Right forelimb (tissue), 1 donor: ENCODE measurements at places on chromosomes 7 and 10.

DNA sequence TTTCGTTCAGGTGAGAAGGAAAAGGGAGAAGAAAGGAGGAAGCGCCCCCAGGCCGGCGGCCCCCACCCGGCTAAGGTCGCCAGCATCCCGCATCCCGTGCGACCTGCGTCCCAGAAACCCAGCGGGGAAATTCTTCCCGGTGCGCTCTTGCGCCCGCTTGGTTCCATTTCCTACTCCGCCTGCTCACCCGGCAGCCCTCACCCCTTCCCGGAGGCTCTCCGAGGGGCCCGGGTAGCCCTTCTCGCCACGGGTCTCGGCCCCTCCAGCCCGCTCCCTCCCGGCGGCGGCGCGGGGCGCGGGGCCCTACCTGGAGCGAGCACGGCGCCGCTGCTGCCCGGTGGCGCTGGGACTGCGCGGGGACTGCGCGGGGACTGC, at the start of gene PRKCQ:
Gene PRKCQ (minus strand): TSS at position 373 of the 375 bp plus-strand sequence. CDS start 65,141 bp downstream, outside the sequence.
- DNase-seq = no peak

DNA sequence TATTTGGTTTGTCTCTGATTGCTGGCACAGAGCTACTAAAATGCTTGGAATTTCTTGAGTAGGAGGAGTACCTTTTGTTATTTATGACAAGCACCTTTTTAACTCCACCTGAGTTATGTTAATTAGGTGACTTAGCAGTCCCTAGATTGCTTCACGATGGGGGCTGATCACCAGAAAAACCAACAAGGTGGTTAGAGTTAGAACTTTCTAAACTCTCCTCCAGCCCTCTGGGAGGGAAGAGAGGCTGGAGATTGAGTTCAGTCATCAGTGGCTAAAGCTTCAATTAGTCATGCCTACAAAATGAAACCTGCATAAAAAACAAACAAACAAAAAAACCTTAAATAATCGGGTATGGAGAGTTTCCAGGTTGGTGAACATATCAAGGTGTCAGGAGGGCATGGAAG, 23.6 kb upstream of the ING3 start:
- DNase-seq = no peak

- DNase-seq = no peak
Measured at GRCh38 chr7:149598721-149599308, 101.2 kb upstream of the ZNF746 start.

DNA sequence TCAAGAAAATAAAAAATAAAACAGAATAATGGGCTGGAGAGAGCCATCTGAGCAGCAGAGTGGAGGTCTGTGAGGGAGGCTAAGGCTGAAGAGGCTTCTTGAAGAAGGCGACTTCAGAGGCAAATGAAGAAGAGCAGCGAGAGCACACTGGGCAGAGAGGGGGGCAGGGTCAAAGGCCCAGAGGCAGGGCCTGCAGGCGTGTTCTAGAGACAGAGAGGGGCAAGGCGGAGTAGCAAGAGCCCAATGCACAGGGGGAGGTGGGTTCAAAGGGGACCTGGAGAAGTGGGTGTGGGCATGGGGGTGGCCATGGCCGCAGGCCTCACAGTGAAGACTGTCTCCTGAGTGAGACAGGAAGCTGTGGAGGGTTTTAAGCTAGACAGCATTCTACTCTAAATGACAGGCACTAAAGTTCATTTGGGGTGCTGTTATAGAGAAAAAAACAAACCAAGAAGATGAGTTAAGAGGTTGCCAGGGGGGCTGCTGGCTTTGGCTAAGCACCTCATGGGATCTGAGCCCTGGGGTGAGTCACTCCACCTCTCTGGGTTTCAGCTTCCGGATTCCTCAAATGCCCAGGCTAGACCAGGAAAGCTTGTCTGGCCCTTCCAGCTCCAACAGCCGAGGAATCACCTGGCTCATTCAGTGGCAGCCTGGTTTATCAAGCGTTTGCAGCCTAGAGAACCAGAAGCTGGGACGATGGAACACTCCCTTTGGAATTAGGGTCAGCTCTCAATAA, 81.7 kb downstream of the DLG5 start:
- no peak for DNase-seq

GRCh38 chr10:66917104-66917503, 8.7 kb upstream of the LRRTM3 start:
- DNase-seq = no peak

DNA sequence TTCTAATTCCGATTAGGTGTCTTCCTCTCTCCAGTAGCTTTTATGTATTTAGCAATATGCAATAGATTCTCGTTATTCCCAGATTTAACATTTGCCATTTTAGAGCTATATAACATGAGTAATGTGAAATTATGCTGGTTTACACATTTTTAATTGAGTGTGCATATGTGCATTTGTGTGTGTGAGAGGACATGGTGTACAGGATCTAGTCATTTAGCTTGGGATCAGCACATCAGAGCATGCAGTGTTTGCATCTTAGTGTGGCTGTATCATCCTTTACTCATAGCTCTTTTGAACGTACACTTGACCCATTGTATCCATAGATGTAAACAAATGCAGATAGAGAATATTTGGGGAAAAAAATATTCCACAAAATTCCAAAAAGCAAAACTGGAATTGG, 65.9 kb downstream of the DENND11 start:
- DNase-seq = no peak

- DNase-seq = no peak
Measured at GRCh38 chr7:5700391-5700985, 81.0 kb downstream of the RNF216 start.

DNA sequence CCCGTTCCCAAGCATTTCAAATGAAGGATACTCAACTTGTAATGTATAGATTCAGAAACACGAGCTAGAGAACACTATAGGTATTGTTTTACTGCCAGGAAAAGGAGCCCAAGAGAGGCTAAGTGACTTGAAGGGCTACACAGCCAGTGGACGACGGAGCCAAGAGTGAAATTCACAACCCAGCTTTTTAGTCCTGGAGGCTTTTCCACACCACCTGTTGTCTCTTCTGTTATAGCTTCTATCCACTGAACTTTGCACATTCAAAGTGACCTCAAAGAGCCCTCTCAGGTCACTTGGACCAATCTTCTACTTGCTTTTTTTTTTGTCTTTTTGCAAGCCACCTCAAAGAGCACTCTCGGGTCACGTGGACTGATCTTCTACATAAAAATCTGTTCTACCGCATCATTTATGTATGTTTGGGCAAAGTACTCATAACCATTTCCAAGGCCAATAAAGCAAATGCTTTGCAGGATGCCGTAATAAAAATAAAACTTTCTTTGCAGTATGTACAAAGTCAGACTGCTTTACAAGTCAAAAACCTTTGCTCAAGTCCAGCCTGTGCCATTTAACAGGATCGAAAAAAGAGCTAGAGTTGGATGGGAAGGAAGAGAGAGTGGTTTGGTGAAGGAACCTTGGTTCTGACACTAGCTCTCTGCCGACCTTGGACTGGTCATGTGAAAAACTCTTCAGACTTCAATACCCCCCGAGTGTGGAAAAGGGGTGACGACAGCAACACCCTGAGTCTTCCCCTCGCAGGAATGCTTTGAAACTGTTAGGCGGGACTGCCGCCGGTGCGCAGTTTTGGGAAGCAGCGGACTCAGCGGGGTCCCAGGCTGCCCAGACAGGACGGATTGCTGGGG, 821 bp downstream of the SLC35B4 start:
- no peak for DNase-seq

DNA sequence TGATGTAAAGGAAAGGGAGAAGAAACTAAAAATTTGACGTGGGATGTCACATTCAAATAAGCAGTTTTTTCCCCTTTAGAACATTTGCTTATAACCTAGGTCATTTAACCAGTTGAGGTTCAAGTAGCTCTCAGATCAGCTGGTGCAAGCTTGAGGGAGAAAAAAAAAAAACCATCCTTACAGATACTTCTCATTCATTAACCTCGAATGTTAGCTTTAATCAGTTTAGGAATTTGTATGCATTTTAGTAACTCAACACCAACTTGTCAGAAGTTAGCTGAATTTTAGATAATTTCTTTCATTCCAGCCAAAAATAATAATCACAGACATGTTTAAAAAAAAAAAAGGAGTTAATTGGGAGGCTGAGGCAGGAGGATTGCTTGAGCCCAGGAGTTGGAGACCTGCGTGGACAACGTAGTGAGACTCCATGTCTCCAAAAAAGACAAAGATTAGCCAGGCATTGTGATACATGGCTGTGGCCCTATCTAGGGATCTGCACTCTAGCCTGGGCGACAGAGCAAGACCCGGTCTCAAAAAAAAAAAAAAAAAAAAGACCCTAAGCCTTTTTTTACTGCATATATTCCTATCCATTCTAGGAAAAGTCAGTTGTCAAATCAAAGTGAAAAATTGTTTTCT, 46.2 kb downstream of the BMPR1A start:
- DNase-seq = no peak

DNA sequence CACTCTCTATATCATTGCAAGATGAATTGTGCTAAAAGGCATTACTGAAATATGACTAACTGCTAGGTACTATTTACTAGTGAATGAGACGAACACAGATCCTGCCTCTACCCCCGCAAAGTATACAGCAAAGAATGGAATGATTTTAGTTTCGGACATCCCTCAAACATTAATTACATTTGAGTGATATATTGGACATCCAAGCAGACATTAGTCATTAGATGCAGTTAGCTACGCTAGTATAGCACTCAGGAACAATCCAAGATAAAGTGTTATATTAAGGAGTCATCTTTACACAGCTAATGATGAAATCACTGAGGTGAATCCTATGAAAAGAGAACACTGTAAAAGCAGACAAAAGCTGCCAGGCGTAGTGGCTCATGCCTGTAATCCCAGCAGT, 7.3 kb upstream of the TAF3 start:
- no peak for DNase-seq

- no peak for DNase-seq
Measured at GRCh38 chr7:55534262-55534915, 37.9 kb downstream of the VOPP1 start.

GRCh38 chr7:129734400-129734799, 122.9 kb downstream of the NRF1 start:
- DNase-seq = no peak

- DNase-seq = no peak
Measured at GRCh38 chr7:42057331-42057730, 179.7 kb downstream of the GLI3 start.

- no peak for DNase-seq
Measured at GRCh38 chr7:157863906-157864810, 527.4 kb downstream of the DNAJB6 start.

DNA sequence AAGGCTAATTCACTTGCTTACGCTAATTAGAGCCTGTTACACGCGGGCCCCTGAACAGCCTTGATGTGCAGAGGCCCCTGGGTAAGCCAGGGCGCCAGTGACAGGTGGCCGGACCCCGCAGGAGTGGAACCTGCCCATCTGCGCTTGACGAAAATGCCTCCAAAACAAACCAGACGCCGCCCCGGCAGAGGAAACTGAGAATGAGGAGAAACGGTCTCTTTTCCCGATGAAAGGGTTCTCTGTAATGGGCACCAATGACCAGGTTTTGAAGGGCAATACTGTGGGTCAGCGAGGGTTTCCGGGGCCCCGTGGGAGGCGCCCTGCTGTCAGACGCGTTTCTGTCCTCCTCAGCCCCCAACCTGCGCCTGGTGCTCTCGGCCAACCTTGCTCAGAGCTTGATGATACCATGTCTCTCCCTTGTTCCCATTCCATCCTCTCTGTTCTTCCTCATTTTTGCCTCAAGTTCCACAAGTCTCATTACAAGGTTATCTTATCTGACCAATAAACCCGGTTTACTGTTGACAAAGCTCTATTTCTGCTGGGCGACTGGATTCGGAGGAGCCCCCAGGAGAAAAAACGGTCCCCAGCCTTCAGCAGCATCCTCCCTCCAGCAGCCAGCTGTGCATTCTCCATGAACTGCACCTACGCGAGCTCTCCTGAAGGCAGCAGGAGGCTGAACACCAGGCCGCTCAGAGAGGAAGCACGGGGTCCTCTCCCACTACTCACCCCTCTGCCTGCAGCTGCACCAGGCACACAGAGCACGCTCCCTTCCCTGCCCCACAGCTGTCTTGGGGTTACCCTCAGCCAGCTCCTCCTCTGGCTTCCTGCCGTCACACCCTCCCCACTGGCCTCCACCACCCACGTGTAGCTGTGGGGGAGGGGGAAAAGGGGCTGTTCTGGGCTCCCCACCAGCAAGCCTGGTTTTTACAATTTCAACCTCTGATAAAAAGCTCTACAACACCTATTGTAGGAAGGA, 202.0 kb downstream of the MAD1L1 start:
- DNase-seq = peak; percentile 44

DNA sequence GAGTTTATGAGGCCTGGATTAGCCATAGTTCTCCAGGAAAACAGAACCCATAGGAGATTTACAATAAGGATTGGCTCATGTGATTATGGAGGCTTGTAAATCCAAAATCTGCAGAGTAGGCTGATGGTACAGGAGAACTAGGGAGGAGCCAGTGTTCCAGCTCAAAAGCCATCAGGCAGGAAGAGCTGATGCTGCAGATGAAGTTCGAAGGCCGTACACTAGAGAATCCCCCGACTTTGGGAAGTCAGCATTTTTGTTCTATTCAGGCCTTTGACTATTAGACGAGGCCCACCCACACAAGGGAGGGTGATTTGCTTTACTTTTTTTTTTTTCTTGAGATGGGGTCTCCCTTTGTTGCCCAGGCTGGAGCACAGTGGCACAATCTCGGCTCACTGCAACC, 37.6 kb downstream of the KIN start:
- no peak for DNase-seq

DNA sequence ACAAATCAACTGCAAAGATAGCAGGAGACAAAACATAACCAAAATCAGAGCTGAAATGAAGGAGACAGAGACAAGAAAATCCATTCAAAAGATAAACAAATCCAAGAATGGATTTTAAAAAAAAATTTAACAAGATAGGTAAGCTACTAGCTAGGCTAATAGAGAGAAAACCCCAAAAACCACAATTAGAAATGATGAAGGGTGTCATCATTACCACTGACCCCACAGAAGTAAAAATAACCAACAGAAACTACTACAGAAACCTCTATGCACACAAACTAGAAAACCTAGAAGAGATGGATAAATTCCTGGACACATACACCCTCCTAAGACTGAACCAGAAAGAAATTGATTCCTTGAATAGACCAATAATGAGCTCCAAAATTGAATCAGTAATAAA, 117.6 kb downstream of the DNAJC1 start:
- DNase-seq = no peak

DNA sequence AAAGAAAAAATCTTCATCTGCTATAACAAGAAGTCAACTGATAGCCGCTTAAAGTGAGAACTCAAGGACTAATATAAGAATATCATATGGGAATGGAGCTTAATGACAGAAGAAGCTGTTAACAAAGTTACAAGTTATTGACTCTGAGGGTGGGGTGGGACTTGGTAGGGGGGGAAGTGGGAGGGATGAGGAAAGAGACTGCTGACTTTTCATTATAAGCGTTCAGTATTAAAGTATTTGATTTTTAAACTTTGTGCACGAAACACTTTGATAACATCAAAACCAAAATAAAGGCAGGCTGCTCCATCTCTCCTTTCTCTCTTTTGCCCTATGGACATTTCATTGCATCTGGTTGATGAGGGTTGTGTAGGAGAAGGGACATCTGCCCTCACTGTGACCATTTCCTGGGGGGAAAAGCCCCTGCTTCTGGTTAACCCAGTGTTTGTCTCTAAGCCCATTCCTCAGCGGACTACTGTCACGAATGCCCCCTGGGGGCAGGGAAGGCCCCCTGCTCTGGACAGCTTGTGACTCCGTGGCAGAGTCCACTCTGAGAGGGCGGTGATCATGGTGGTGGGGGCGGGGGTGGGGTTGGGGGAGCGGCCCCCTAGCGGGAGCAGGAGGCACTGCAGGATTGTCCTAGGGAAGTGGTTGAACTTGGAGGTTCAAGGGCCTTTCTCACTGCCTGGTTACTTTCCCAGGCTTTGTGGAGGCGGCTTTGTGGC, 17.4 kb downstream of the SLC13A4 start:
- no peak for DNase-seq

GRCh38 chr10:17348011-17348500, 106.3 kb downstream of the ST8SIA6 start:
- no peak for DNase-seq
